CD8-positive, alpha-beta T cell (primary cell): ENCODE measurements at places on chromosomes 13 and 19. TPM values are rescaled to one million over a fixed set of nuclear protein-coding genes. Genes with fewer than 3 reads are reported as not detected.

GRCh38 chr19:41225238-41226052 is 6.4 kb downstream of the AXL start:
- DNase-seq: no peak

The USHBP1 gene
- total RNA-seq: not detected

DNA sequence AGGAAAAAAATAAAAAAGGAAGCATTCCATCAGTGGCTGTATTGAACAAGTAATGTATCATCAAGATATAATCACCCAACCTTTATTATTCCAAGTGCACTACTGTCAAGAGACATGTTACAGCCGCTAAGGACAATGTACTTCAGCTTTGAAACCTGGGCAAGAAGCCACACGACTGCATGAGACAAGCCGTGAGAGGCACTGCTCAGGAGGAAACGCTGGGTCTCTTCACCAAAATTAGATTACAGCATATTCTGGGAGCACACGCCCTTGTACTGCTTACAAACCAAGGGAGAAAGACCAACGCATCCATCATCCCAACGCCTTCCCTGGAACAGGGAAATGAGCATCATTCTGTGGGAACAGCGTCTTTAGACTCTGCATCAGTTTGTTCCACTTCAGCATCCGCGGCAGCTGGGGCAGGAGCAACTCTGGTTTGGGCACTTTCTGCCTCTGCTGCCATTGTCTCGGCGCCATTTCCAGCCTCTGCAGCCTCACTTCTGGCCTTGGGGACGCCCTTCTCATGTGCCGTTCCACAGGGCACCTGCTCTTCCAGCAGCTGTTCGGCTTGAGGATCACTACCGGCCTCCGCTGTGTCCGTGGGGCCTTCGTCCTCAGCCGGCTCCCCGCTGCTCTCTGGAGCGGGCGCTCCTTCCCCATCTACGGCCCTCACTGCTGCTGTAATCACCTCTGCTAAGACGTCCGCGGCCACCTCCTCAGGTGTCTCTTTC is 22.4 kb upstream of the BRD4 start:
- no peak for DNase-seq

The ZNF358 gene
- total RNA-seq: 9.0 TPM

DNA sequence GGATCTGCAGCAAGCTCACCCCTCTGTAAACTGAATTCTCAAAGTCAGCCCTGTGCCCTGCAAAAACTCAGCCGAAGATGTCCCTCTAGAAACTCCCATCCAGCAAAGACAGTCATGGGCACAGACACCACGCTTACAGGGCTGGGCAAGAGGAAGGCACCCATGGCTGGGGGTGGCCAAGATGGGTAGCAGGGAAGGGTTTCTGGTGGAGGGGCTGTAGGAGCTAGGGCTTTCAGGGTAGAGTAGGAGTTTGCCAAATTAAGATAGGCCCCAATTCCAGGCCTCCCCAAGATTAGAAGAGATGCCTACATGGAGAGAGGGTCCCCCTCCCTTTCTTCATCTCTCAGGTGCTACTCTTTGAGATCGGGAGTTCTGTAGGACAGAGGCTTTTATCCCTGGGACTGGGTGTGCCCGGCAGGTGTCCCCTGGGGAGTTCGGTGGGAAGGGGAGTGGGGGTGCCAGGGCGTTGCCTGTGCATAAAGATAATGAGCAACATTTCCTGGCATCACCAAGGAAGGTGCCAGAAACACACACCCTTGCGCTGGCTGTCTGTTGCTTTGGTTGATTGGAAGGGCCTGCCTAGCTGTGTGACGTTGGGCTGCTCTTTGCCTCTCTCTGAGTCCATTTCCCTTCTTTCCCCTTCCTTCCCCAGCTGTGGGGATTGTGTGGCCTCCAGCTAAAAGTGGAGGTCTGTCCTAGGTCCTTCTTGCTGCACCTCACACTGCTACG is 9.4 kb downstream of the NRTN start:
- no peak for DNase-seq
